ENCODE measurements at places on chromosomes 11 and 22.
A peak's percentile ranks its signal among the peaks of the same experiment; 100 is the strongest.

- DNase-seq, result no peak
Measured at GRCh38 chr11:76241243-76242000, 35.1 kb upstream of the WNT11 start.

GRCh38 chr11:79939111-79939510 is 498.3 kb upstream of the TENM4 start:
- DNase-seq, result no peak

DNA sequence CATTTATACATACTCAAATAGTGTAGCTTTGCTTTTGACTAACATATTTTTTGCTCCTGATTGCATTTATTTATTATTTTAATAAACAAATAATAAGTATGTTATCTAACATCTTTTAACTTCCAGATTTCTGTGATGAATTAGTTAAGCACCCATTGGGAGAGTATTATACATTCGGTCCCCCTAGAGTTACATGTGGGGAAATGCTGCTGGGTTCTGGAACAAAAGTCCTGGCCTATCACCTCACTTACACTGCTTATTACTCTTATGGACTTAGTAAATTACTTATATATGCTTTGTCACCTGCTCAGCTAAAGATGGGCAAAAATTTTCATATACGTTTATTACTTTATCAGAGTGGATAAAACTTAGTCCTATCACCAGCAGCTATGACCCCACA is 1163.0 kb downstream of the FAM181B start:
- no peak for DNase-seq

DNA sequence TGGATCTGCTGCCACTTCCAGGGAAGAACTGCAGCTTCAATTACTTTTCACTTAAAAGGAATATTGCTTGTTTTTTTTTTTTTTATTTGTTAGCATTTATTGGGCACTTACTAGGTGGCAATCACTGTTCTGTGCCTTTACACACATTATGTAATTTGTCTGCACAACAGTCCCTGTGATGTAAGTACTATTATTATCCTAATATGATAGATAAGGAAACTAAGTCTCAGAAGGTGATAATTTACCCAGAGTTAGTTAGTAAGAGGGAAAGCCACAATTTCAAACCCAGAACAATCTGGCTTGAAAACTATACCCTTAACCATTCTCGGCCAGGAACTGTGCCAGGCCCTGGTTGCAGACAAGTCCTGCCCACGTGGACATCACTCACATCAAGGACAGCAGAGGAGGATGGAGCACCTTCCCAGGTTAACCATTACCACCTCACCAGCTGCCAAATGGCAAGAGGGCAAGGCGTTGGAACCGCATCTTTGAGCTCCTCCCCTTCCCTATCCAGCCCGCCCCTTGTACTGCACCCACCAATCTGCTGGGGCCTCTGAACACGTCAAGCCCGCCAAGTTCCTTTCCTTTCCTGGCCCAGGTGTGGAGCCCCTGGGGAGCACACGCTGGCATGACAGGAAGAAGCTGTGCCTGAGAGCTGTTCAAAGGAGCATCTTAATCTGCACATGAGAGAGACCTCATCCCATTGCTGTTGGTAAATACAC is 78.4 kb downstream of the NAV2 start:
- no peak for DNase-seq

DNA sequence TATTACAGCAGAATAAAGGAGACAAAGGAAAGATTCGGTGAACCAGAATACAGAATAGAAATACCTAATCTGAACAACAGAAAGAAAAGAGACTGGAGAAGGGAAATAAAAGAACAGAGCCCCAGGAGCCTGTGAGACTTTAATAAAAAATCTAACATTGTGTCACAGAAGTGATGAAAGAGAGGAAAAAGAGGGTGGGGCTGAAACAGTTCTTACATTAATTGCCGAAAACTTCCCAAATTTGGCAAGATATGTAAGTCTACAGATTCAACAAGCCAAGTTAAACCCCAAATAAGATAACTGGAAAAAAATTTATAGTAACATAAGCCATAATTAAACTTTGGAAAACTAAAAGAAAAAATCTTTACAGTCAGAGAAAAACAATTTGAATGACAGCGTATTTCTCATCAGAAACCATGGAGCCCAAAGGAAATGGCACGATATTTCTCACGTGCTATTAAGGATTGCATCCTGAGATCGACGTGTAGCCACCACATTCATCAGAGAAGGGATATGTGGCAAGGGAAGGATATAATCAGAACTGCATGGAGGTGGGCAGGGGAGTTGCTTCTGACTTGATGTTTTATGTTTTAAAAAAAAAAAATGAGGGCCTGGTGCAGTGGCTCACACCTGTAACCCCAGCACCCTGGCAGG is 73.9 kb downstream of the SGSM3 start:
- no peak for DNase-seq

DNA sequence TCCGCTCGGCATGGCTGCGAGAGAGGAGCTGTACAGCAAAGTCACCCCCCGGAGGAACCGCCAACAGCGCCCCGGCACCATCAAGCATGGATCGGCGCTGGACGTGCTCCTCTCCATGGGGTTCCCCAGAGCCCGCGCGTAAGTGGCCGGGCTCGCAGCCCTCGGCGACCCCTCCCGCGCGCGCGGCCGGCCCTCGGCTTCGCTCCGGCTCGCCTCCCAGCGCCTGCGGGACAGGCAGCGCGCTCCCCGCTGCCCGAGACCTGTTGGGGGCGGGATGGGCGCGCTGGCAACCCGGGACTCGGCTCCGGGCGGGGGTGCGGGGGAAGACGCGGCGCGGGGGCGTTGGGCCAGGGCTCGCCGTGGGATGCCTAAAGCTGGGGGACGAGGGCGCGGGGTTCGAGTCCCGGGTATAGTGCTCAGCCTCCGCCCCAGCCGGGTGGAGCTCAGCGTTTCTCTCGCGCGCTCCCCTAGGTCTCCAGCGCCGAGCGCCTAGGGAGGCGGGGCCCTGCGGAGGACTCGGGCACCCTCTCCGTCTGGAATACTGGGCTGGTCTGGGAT is 630 bp downstream of the UBASH3B start:
- DNase-seq, result peak; percentile 60

DNA sequence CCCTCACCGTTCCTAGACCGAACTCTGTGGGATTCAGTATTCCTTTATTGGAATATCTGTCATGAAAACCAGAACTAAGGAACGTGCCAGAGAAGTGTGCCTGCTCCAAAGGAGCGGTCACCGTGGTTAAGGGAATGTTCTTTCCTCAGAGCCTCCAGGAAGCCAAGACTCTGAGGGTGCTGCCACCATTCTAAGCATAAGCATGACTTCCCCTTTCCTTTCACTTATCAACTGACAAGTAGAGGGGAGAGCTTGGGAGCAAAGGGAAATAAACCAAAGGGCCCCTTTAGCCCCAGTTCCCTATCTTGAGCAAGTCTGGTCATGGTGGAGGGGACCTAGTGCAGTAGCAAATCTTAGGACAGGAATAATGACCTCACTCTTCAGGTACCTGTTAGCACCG is 26.8 kb downstream of the CTR9 start:
- DNase-seq, result no peak

GRCh38 chr11:2525941-2526807 is 81.4 kb downstream of the KCNQ1 start:
- DNase-seq, result no peak

DNA sequence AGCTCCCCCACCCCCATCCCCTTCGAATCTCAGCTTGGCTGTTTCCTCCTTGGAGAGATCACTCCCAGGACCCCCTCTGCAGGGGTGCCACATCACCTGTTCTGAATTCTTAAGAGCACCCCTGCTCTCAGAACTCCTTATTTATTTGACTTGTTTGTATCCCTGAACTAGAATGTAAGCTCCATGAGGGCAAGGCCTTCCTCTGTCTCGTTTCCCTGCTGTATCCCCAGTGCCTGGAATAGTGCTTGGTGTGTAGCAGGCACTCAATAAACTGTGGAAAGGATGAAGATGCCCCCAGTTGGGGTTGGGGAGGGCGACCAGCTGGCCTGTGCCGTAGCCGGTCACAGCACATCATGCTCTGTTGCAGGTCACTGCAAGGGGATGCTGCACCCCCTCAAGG is 3.6 kb upstream of the MDK start:
- no peak for DNase-seq

DNA sequence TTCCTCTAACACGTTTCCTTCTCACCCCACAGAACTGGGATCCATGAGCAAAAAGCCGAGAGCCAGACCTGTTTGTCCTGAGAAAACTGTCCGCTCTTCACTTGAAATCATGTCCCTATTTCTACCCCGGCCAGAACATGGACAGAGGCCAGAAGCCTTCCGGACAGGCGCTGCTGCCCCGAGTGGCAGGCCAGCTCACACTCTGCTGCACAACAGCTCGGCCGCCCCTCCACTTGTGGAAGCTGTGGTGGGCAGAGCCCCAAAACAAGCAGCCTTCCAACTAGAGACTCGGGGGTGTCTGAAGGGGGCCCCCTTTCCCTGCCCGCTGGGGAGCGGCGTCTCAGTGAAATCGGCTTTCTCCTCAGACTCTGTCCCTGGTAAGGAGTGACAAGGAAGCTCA is 24.0 kb downstream of the CD5 start:
- no peak for DNase-seq

DNA sequence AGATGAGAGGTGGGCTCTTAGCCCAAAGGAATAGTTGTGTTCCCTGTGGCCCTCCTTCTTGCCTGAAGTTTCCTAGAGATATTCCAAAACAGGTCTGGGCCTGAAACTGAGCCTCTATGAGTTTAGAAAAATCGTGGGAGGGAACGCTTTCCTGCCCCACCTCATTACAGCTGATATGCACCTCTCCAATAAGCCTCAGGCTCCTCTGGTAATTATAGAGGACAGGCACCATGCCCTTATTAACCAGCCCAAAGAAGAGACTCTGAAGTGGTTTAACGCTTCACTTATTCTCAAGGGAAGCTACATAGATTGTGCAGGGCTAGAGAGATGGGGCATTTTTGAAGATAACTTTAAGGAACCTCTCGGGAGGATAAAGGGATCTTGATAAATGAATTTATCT is 3.4 kb upstream of the MPZL2 start:
- no peak for DNase-seq

DNA sequence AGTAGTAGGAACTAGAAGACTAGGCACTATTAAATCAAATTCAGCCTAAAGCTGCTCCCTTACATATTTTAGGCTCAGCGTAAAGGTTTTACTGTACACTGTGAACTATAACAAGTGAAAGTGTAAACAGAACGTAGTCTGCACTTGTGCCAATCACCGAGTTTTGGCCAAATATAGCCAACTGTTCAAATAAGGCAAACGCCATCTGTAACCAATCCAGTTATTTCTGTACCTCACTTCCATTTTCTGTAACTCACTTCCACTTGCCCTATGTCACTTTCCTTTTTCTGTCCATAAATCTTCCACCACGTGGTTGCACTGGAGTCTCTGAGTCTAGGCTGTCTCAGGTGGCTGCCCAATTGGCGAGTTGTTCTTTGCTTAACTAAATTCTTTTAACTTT is 2132.2 kb downstream of the LRRC4C start:
- no peak for DNase-seq

DNA sequence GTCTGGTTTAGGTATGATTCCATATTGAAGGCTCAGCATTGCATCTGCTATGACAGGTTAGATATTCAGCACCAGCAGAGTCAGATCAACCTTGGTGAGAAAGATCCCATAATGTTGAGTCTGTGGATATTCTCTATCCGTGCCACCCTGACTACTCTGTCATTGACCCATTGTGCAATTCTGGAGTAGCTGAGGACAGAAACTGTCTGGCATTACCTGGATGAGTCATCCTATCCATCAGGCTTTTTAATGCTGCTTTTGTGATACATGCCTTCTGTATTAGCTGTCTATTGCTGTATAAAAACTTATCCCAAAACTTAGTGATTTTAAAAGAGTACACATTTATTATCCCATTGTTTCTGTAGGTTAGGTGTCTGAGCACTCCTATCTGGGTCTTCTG is 189.1 kb upstream of the FAT3 start:
- no peak for DNase-seq

GRCh38 chr11:65887723-65888162 is 528 bp downstream of the FIBP start:
- no peak for DNase-seq

GRCh38 chr11:122165607-122166371 is 49.8 kb upstream of the BLID start:
- DNase-seq, result no peak

GRCh38 chr11:7056828-7057513 is 31.8 kb upstream of the RBMXL2 start:
- DNase-seq, result no peak

DNA sequence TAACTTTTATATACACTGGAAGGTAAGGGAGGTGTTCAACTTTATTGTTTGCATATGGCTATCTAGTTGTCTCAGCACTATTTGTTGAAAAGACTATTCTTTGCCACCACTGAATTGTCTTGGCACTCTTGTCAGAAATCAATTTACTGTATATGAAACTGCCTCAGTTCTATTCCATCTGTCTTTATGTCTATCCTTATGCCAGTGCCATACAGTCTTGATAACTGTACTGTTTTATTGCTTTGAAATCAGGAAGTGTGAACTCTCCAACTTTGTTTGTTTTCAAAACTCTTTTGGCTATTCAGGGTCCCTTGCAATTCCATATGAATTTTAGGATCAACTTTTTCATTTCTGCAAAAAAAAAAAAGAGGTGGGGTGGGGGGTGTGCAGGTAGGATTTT is 77.2 kb downstream of the PRSS23 start:
- no peak for DNase-seq

GRCh38 chr22:29717789-29718188 is 2.0 kb upstream of the CABP7 start:
- peak; percentile 80 for DNase-seq

DNA sequence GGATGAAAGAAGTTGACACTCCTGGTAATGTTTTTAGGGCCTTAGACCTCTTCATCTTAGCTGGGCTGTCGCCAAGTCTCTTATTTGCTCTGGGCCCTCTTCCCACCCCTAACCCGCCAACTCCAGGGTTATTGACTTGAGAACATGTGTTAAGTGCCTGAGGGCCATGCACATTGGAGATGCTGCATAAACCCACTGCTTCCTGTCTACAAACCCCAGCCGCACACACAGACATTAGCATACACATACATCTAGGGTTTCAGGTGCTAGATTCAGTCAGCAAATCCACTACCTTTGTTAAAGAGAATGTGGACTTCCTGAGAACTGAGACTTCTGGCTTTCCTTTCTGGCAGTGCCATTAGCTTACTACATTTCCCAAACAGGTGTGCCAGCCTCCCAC is 817 bp downstream of the PANX3 start:
- peak; percentile 51 for DNase-seq

GRCh38 chr11:64419818-64420485 is 61.0 kb downstream of the RPS6KA4 start:
- DNase-seq, result peak; percentile 6

DNA sequence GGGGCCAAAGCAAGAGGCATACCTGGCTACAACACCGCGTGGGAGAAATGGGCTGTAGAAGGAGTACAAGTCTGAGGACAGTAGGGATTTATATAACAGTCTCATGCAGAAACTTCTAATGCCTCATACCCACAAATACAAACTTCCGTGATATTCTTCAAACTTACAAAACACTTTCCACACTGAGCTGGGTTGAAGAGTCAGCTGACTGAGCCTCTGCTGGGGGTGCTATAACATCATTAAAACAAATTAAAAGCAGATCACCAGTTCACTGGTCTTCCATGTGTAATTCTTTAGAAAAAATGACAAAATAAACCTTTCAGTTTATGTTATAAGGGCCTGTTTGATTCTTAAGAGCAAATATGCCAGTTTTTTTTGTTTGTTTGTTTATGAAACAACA is 92.0 kb downstream of the MUC15 start:
- no peak for DNase-seq

GRCh38 chr22:49364398-49364797 is 463.3 kb downstream of the BRD1 start:
- DNase-seq, result no peak

Data from NCI-H345 (cell line).